Activated naive CD4-positive, alpha-beta T cell treated with anti-CD3 and anti-CD28 coated beads, Interleukin-2, amount 10 ng/mL, durations not matched to agents 7 days and 5 days (primary cell): ENCODE measurements at places on chromosomes 12 and 14.

GRCh38 chr12:87280893-87281292 lies 748.3 kb downstream of the C12orf50 start:
- no peak for DNase-seq

DNA sequence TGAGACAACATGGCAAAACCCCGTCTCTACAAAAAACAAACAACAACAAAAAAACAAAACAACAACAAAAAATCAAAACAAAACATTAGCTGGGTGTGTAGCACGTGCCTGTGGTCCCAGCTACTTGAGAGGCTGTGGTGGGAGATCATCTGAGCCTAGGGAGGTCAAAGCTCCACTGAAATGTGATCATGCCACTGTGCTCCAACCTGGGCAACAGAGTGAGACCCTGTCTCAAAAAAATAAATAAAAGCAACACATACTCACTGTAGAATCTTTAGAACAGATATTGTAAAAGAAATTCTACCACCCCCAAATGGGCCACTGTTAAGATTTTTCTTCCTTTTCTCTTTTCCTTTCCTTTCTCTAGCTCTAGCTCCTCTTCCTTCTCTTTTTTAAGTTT lies 26.3 kb downstream of the SLC38A1 start:
- no peak for DNase-seq

- no peak for DNase-seq
These were observed 343.5 kb downstream of the AACS start for GRCh38 chr12:125408718-125409117.

GRCh38 chr12:132542661-132543060 lies 52.7 kb downstream of the FBRSL1 start:
- DNase-seq = no peak

GRCh38 chr14:32405856-32406255 lies 76.8 kb downstream of the AKAP6 start:
- DNase-seq = no peak

GRCh38 chr14:91315844-91316267 lies 71.4 kb upstream of the GPR68 start:
- peak; percentile 94 for DNase-seq

- no peak for DNase-seq
These were observed 6.8 kb downstream of the CCDC198 start for GRCh38 chr14:57486767-57487379.

GRCh38 chr12:45256721-45257120 lies 40.8 kb downstream of the ANO6 start:
- no peak for DNase-seq

DNA sequence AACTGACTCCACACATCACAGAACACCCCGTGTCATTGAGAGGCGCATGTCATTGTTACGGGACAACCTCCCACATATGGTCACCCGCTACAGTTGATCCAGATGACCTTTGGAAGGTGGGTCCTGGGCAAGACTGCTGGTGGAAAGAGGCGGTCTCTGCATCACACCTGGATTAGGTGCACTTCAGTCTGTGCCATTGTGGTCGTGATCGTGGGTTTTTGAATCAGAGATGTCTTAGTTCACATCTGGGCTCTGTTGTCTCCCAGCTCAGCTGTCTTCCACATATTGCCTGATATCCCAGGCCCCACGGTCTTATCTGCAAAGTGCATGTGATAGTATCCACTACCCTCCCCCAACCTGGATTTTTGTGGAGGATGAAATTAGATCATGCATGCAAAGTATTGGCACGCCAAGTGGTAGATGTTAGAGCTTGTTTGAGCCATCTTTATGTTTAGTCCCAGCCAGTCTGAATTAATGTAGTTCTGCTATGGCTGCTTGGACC lies 208.7 kb upstream of the FOXN3 start:
- no peak for DNase-seq

DNA sequence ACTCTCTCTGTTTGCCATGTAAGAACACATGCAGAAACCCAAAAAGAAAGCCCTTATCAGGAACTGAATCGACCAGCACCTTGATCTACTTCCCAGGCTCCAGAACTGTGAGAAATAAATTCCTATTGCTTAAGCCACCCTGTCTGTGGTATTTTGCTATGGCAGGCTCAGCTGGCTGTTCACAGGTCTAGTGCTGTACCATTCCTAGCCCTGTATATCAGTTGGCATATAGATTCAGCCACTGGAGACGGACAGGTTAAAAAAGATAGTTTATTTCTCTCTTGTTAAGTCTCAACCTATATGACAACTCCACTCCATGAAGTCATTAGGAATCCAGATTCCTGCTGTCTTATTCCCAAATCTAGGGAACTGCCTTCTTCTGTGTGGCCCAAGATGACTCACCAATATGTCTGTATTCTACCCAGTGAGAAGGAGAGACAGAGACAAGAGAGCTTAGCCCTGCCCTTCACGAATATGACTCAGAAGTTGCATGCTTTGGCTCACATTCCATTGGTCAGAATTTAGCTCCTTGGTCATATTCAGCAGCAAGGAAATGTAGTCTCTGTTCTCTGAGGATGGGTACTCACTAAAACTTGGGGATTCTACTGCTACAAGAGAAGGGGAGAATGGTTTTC lies 57.0 kb downstream of the PLEKHG7 start:
- DNase-seq = no peak

DNA sequence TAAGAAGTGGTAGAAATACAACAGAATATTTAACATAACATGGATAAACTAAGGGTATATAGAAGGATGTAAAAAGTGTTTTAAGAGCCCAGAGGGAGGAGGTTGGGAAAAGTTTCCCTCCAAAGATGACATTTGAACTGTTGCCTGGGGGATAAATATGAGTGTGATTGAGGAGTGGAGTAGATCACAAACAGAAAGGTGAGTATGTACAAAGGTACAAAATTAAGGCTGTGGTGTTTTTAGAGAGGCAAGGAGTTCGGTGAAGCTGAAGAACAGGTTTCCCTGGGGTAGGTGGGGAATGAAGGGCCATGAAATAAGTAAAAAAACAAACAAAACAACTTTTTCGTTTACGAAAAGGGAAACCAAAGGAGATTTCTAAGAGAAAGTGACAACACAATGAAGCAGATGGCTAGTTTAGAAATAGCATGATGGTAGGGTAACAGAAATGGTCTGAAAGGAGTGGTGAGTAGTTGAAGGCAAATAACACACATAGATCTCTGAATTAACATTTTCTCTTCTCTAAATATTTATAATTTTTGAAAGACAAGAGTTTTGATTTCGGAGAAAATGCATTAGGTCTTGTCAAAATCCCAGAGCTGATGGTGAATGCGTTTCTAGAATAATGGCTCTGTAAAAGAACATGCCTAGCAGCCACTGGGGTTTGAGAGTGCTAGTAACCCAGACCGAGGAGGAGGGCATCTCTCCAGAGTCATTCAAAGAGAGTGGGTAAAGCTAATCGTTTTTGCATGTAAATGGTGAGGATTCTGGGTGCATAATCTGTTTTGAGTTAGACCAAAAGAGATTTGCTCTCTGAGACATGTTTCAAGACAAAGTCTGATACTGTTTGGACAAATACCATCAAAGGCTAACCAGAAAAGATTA lies 240.4 kb upstream of the DCN start:
- DNase-seq = no peak

- DNase-seq = no peak
These were observed 7.6 kb upstream of the KCNA5 start for GRCh38 chr12:5036031-5036430.

GRCh38 chr12:79451978-79452377 lies 238.8 kb downstream of the PAWR start:
- no peak for DNase-seq

DNA sequence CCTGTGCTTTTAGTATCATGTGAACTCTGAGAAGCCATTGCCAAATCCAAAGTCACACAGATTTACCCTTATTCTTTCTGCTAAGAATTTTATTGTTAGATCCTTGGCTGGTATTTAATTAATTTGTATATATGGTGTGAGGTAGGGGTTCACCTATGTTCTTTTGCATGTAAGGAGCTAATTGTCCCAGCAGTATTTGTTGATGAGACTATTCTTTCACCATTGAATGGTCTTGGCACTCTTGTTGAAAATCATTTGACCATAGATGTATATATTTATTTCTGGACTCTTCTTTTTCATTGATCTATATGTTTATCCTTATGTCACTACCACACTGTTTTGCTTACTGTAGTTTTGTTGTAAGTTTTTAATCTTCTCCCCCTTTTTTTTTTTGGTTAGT lies 26.2 kb downstream of the G2E3 start:
- DNase-seq = no peak

DNA sequence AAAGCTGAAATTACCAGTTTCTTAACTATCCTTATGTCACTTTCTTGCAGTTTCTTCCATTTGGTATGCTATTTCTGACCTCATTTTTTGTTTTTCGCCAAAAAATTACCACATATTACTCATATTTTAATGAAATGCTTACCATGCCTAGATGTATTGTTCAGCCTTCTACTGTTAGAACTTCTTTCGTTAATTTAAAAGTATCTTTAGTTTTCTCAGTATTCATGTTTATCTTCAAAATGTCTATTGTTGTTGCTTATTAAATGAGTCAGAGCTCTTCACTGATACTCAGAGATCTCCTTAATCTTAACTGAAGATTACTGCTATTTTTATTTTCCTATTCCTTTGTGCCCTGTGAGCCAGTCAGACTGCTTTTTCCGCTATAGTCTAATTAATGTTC lies 20.5 kb downstream of the RAP1B start:
- no peak for DNase-seq

DNA sequence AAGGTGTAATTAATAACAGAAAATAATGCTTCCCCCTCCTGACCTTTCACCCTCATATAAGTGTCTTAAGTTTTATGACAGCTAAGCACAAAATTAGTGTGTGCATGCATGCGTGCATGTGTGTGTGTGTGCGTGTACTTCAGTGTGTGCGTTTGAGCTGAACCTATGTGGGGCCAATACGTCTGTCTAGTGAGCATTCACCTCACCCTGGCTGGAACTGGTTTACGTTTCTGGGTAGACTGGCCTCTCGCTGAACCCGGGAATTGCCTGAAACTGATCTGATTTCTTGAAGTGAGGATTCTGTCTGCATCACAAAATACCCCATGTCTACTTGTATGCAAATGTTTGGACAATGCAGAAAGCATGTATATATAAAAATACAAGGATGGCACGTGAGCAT lies 68.2 kb upstream of the TBX3 start:
- no peak for DNase-seq

GRCh38 chr12:115507951-115508722 lies 769.4 kb downstream of the MED13L start:
- DNase-seq = no peak

- DNase-seq = no peak
These were observed 5.0 kb downstream of the CDK17 start for GRCh38 chr12:96395236-96395635.

DNA sequence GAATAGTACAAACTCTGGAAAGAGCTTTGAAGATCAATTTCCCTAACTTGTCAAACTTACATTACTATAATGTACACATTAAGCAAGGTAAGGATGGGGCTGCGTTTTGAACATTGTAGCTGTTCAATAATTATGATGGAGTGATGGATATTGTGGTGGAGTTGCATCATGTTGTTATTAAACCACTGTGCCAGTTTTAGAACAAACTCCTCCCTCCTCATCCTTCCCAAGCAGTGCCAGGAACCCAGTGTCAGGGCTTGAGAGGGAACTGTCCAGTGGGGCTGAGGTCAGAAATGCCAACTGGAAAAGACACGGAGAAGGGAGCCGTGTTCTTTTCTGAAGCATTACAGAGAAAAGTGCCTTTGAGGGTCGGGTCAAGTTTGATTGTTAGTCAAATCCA lies 31.9 kb upstream of the PAPOLA start:
- no peak for DNase-seq

DNA sequence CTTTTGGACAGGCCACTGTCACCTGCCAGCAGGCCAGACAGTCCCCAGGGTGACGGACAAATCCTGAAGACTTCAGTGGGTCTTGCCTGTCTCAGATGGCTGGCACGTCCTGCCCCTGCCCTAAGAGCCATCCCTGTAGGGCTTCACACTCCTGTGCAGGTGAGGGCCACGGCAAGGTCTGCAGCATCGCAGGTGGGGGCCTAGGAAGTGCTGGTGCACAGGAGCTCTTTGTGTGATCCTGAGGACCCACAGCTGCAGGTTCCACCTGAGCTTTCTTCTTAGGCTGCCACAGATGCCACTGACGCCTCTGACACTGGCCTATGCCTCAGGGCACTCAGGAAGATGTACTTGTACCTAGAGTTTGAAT lies 108.5 kb upstream of the FKBP4 start:
- no peak for DNase-seq

- DNase-seq = no peak
These were observed 15.8 kb upstream of the OAS2 start for GRCh38 chr12:112962561-112962960.

DNA sequence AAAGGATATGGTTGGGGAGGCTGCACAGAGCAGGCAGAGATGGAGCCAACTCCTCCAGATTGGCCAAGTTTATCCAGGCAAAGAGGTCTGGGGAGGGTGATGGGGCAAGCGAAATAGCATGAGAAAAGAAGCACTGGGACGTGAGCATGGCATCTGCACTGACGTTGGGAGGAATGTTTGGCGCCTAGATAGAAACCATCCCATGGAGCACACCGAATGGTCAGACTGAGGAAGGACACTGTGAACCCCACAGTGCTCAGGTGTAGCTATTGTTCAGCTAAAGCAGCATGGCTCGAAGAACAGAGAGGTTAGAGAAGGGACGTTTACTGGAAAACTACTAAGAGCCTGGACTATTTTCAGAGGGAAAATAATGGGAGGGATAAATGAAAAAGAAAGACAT lies 387.1 kb downstream of the EMP1 start:
- no peak for DNase-seq

DNA sequence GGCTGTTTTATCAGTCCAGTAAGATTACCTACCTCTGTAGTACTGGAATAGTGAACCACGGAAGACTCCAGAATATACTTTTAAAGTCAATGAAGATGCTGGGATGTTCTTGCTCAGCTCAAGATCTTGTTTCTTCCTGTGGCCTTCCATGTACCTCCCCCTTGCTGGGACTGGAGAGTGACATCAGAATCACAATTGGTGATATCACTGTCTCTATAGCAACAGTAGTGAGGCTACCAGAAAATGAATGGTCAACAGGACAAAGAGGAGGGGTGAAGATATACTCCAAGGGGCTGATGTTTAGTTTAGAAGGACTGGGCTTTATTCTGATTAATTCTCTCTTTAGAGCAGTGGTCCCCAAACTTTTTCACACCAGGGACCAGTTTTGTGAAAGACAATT lies 3.8 kb downstream of the AKAP3 start:
- no peak for DNase-seq

DNA sequence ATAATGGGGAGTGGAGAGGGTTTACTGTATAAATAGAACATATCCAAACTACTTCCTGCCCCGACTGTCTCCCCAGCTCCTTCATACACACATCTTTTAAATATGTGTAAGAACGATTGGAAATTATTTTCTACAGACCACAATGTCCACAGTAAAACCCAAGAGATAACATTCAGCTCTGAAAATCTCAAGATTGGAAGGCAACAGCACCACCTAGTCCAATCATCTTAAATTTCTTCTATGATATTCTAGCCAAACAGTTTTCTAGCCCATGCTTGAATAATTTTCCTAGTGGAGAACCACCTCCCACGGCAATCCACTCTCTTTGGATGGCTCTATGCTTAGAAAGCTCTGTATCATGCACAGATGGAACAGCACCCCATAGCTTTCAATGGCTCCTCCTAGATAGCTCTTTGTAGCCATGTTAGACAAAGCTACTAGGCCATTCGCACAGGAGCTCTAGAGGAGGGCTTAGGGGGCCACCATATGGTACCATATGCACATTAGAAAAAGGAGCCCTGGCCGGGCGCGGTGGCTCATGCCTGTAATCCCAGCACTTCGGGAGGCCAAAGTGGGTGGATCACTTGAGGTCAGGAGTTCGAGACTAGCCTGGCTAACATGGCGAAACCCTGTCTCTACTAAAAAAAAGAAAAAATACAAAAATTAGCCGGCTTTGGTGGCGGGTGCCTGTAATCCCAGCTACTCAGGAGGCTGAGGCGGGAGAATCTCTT lies 18.1 kb downstream of the VDR start:
- DNase-seq = no peak

- no peak for DNase-seq
These were observed 8.5 kb upstream of the KRT5 start for GRCh38 chr12:52528641-52529143.
